ENCODE measurements at places on chromosomes 7 and 10.

DNA sequence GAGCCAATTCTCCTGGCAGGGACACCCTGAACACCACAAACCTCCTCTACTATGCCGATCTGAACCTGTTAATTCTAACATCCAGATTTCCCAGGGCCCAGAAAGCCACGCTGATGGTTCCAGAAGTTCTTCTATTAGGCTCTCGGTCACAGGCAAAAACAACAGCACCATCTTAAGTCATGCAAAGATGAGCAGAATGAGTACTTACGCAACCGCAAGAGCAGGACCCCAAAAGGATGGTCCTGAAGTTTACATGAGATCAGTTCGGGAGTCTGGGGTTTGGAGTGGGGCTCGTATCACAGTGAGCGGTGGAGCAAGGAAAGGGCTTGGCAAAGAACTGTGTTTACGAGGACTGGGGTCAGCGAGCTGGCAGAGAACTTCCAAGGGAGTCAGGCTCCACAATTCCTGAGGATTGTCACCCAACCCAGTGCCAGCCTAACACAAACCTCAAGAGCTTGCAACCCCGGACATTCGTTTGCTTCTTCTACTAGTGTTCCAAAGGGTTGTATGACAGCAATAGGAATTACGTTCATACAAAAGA is 532.6 kb downstream of the TNS3 start:
- no peak for DNase-seq

DNA sequence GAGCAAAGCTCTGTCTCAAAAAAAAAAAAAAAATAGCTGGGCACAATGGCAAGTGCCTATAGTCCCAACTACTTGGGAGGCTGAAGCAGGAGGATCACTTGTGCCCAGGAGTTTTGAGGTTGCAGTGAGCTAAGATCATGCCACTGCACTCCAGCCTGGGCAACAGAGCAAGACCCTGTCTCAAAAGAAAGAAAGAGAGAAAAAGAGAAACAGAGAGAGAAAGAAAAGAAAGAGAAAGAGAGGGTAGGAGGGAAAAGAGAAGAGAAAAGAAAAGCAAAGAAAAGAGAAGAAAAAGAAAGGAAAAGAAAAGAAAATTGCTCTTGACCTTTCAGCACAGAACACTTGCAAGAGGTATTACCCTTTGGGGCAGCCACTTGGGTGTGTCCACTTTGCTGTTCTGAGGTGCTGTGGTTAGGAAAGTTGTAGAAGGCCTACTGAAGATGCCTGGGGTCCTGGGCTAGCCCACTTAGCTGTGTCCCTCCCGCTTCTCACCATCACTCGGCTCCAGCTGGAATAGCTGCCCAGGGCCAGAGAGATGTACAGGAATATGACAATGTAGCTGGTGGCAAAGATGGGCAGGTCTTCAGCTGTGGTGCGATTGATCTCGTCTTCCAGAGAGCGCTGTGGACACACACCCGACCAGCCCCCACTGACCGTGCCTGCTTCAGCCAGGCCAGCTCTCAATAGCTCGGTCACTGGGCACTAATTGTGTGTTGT is 5.6 kb downstream of the NPC1L1 start:
- no peak for DNase-seq

DNA sequence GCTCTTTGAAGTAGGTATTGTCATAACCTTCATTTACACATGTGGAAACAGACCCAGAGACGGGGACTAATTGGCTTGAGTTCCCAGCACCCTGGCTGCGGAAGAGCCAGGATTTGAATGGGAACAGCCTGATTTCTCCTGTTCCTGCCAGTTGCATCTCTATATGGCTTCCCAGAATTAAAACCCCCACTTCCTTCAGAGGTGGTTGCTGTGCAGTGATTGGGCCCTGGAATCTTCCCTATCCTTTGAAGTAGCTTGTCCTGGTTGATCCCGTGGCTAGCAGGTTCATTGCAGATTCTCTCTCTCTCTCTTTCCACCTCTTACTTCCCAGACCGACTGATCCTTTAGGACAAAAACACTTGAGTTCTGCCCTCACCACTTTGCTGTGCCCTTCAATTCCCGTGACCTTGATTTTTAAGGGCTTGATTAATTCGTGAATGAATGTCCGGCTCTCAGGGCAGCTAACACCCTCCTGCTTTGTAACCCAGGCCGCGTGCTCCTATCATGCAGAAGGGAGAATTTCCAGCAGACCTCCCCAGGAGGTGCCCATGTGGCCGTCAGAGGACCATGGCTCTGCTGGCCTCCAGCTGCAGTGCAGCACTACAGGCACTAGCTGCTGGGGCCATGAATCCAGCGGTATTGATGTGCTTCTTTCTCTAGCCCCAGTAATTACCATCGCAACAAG is 120.6 kb upstream of the AGK start:
- DNase-seq, result no peak

GRCh38 chr7:125926621-125927020 is 997.0 kb upstream of the POT1 start:
- DNase-seq, result no peak

DNA sequence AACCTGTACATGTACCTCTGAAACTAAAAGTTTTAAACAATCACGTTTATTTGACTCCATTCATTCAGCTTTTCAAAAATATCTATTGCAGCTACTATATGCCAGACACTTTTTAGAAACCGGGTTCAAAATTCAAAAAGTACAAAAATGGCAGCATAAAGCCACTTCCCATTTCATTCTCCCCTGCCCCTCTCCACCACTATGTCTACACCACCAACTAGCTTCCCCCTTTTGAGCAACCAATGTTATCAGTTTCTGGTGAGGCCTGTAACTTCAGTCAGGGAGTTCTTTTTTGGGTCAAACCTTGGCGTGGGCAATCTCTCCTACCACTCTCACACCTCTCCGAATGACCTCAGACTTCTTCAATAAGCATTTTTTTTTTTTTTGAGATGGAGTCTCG is 11.5 kb upstream of the HHEX start:
- no peak for DNase-seq

- no peak for DNase-seq
Measured at GRCh38 chr10:116589926-116590325, 833 bp upstream of the PNLIPRP1 start.

DNA sequence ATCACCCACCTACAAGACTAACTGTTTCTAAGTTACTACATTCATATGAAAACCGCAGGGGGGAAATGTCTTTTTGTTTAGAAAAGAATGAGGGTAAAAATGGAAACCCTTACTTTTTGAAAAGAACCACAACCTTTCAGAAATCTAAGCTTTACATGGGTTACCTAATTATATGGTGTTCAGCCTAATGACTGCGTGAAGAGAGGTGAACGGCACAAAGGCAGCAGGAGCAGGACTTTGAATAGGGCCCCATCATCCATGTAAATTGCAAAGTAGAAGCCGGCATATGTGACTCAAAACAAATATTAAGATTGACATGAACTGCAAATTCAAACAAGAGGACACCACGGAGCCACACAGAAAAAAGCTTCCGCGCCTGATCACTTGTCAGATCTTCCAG is 25.1 kb downstream of the NEBL start:
- DNase-seq, result no peak

DNA sequence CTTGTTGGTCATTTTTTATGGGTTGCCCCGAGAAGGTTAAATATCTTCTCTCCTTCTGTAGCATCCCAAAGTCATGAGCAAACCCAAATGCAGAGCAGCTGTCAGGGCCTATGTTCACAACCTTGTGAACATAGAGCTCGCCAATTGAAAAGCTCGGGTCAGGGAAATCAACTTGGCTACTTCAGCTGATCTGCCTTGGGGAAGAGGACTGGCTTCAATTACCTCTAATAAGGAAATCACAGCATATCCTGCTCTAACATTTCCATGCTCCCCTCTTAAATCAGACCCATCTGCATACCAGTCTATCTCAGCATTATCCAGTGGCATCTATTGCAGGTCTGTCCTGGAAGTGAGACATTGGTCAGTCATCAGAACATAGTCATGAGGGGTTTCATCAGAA is 105.6 kb downstream of the ANKRD26 start:
- no peak for DNase-seq

Measured in coronary artery (tissue), 2 donors.